ENCODE measurements at places on chromosomes 5 and 9. TPM values are rescaled to one million over a fixed set of nuclear protein-coding genes. Genes with fewer than 3 reads are reported as not detected.

Gene SPINK4
- not detected for polyA plus RNA-seq

Gene PHF24
- polyA plus RNA-seq: 46.0 TPM

Gene GRXCR2
- not detected for polyA plus RNA-seq

Gene RHOBTB3
- 44.2 TPM for polyA plus RNA-seq

Gene RPL35
- polyA plus RNA-seq: 828 TPM

Gene PLAA
- 37.0 TPM for polyA plus RNA-seq

Gene PPP2R2B
- polyA plus RNA-seq: 211 TPM

Gene ATP10B
- 3.8 TPM for polyA plus RNA-seq

Gene SAXO1
- polyA plus RNA-seq: 0.20 TPM

Gene SARDH
- polyA plus RNA-seq: 10.1 TPM

Gene UIMC1
- 28.2 TPM for polyA plus RNA-seq

Gene CAMK2A
- polyA plus RNA-seq: 21.0 TPM

Gene RUSC2
- polyA plus RNA-seq: 87.8 TPM

Gene MORN5
- 7.5 TPM for polyA plus RNA-seq

Gene B4GALT1
- polyA plus RNA-seq: 12.0 TPM

Gene WDR38
- polyA plus RNA-seq: 5.9 TPM

Gene C5orf58
- polyA plus RNA-seq: 2.1 TPM

Gene ADAMTS6
- polyA plus RNA-seq: 6.9 TPM

Gene ABHD17B
- polyA plus RNA-seq: 42.2 TPM

Gene SNCB
- polyA plus RNA-seq: 271 TPM

Gene LRRC19
- 0.13 TPM for polyA plus RNA-seq

Gene ROR2
- polyA plus RNA-seq: 4.8 TPM

Gene PCDHB2
- polyA plus RNA-seq: 10.8 TPM

Gene SH3RF2
- 0.25 TPM for polyA plus RNA-seq

Gene ARL15
- polyA plus RNA-seq: 30.6 TPM

Gene IFNA6
- polyA plus RNA-seq: not detected

Gene IFNW1
- polyA plus RNA-seq: 0.15 TPM

Gene ZNF354C
- 11.3 TPM for polyA plus RNA-seq

Gene C6
- polyA plus RNA-seq: 0.17 TPM

Gene CNTFR
- 110 TPM for polyA plus RNA-seq

Gene DIPK1B
- polyA plus RNA-seq: 63.5 TPM

Gene GDA
- polyA plus RNA-seq: 2.3 TPM

Gene FGF18
- 4.3 TPM for polyA plus RNA-seq

Gene ADAMTS19
- polyA plus RNA-seq: 1.6 TPM
